ENCODE measurements at places on chromosomes 2 and 18.
A peak's percentile ranks its signal among the peaks of the same experiment; 100 is the strongest.

DNA sequence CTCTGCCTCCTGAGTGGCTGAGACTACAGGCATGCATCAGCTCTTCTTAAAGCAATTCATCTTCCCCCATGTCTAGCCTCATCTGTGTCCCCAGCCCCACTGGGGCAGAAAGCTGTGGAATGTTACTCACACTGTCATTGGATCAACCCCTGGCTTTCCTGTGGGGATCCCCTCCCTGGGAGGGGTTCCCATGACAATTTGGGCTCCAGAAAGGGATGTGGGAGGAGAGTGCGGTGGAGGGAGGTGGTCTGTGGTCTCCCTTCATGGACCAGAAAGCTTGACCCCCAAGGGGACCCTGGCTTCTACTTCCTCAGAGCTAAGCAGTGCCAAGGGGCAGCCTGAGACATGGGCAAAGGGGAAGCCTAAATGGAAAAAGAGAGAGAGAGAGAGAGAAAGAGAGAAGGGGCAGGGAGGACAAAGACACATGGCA, 1.3 kb downstream of the NGEF start:
- no peak for DNase-seq

DNA sequence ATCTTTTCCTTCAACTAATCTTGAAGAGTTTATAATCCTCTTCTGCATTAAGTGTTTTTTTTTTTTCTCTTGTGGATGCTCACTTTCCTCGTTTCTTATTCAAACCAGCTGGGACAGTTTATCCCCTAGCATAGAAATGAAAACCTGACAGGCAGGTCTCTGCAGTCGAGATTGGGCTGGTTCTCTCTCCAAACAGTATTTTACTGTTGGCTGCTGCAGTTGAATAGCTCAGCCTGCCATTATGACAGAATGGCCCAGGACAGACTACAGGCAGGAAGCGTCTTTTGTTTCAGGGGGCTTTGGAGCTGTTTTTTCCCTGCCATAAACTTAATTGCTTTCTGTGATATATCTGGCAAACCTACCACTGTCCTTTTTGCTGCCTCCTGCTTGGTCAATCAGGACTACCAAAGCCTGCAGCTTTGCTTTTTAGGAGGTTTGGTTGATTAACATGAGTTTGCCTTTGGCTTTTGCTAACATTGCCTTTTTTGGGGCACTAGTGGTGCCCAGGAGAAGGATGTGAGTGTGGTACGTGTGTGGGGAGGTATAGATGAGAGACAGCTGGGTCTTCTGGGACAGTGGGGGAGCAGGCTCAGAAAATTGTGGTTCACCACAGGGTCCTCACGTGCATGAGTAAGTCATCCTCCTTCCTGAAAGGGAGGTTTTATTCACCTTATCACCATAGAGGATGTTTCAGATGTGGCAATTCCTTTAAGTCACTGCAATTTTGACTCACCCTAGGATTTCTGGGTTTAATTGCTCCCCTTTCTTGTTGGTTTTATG, 128.7 kb downstream of the LYPD6B start:
- peak; percentile 22 for DNase-seq

DNA sequence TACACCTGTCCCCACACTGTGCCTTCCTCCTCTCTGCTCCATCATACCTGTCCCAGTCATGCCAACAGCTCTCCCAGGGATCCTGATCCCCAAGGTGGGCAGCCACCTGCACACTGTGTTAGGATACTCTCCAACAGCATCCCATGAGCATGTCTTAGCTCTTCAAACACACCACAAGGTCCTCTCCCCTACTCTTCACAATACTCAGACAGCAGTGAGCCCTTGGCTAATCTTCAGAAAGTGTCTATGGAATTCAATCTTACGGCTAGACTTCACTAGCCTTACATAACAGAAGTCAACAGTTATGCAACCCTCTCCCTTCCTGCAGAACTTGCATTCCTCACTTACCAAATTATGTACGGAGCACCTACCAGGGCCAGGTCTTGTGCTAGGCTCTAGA, 79.9 kb downstream of the MYO5B start:
- no peak for DNase-seq

DNA sequence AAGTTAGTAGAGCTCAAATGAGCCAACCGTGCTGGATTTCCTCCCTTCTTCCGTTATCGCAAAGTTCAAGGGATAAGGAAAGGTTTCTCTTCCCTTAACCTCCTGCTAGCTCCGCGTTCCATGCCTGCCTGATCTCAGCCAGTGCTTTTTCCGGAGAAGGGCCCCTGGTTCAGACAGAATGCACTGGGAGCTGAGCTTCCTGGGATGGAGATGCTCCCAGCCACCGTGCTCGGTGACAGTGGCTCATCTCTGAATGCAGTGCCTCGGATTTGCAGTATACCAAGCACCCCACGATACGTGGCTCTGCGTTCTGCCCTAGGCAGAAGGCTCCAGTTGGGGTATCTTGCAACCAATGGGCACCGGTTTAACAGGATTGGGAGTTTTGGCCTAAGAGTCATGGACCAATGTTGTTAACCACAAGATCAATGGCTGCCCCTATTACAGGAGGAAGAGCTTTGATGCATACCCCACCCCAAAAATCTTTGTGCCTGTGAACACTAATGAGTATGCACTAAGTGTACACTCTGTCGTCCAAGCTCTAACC, 876 bp downstream of the CNTNAP5 start:
- no peak for DNase-seq

GRCh38 chr2:27795868-27796277, 24.4 kb downstream of the MRPL33 start:
- no peak for DNase-seq

DNA sequence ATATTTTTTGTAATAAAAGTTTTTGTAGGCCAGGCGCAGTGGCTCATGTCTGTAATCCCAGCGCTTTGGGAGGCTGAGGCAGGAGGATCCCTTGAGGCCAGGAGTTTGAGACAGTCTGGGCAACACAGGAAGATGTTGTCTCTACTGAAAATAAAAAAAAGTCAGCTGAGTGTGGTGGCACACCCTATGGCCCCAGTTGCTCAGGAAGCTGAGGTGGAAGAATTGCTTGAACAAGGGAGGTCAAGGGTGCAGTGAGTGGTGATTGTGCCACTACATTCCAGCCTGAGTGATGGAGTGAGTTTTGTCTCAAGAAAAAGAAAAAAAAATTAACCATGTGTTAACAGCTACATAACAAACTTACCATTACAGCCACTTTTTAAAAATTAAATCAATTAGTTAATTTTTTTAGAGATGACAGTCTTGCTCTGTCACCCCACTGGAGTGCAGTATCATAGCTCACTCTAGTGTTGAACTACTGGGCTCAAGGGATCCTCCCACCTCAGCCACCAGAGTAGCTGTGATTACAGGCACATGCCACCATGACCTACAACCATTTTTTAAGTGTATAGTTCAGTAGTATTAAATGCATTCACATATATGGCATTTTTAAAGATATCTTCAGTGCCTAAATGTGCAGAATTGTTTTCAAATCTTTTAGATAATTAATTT, 67.2 kb upstream of the ACYP2 start:
- DNase-seq = peak; percentile 32

GRCh38 chr2:42819160-42819559, 26.8 kb upstream of the HAAO start:
- DNase-seq = no peak

DNA sequence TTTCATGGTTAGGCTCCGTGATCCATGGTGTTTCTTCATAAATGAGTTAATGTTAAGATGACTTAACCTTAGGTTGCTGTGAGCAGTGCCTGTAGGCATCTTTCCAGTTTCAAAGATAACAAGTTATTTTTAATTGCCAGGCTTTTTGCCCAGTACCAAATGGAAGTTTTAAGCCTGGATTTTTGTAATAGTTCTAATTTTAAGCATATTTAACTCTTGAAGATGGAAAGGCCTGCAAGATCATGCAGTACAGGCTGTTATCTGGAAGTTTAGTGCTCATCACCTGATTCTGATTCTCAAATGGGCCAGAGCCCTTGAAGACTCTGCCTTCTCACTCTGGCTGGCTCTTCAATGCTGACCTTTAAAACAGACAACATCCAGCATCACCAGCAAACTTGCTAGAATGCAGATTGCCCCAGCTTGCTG, 141.3 kb downstream of the NCK2 start:
- DNase-seq = no peak

DNA sequence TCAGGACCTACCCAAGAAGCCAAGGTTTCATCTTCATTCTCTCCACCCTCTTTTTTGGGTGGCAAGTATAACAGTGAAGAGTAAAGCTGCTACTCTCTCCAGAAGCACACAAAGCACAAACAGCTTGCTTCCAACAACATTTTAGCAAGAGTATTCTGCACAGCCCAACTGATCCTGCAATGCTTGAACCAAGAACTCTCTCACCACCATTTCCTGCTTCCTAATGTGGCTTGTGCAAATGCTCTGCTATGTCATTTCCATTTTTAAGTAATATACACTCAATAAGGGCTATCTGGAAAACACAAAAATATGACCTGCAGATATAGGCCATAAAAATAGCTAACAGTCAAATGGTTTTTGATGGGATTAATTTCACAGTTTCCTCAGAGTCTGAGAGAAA, 24.1 kb upstream of the IHH start:
- DNase-seq = no peak

- no peak for DNase-seq
Observed at GRCh38 chr18:6600667-6601167, 128.8 kb upstream of the ARHGAP28 start.

GRCh38 chr2:241047253-241048010, 49.0 kb downstream of the SNED1 start:
- DNase-seq = no peak

GRCh38 chr2:96962567-96963203, 23.7 kb downstream of the FAM178B start:
- DNase-seq = peak; percentile 86

GRCh38 chr2:140863713-140864112, 1267.1 kb downstream of the LRP1B start:
- no peak for DNase-seq

DNA sequence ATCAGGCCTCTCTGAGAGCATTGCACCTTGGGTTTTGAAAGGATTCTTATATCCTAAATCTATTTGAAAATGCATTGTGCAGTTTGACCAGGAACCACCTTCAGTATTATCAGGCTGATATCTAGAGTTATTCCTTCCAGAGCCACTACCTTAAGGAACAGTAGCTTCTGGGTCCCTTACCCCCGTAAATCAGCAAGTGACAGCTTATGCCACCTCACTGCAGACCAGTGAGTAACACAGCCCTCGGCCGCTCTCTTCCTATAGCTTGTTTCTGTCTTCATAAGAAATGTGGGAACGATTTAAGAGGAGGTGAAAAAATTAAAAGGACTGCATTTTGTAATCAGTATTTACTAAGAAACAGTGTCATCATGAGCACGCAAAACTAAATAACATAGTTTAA, 584.2 kb downstream of the GALR1 start:
- no peak for DNase-seq

DNA sequence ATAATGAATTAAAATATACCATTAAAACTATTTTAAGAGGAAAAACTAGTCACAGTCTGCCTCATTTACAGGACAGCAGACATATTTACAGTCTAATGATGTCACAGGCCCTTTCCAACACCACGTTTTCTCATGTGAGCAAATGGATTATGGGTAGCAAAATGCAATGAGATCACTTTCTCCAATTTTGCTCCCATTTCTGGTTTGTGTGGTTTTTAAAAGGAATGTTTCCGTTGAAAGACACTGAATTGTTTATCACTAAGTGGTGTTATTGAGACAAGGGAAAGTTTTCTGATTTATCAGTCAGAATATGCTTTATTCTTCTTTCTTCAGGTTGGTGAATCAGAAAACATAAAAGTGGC, 11.4 kb upstream of the NR4A2 start:
- DNase-seq = no peak

GRCh38 chr2:163697846-163698637, 37.8 kb downstream of the FIGN start:
- no peak for DNase-seq

- DNase-seq = no peak
Observed at GRCh38 chr2:58539973-58540372, 298.8 kb upstream of the FANCL start.

DNA sequence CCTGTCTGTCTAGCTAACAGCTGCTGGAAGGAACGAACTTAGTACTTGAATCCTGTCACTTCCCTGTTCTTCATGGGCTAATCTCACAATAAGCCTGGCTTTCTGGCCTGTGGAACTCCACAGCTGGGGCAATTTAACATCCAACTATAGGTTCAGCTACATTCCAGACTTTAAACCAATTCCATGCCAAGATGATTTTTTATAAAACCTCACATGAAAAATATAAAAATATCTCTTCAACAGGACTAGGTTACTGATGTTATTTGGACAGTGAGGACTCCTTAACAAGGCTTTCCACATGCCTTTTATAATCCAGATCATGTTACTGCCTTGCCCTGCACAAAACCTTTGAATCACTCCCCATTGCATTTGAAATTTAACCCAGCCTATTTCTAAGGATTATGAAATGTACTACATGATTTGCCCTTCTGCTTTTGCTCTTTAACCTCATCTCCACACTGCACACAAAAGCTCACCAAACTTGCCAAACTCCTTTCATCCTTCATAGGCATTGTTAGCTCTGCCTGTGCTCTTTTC, 863.2 kb upstream of the CHAC2 start:
- DNase-seq = no peak

DNA sequence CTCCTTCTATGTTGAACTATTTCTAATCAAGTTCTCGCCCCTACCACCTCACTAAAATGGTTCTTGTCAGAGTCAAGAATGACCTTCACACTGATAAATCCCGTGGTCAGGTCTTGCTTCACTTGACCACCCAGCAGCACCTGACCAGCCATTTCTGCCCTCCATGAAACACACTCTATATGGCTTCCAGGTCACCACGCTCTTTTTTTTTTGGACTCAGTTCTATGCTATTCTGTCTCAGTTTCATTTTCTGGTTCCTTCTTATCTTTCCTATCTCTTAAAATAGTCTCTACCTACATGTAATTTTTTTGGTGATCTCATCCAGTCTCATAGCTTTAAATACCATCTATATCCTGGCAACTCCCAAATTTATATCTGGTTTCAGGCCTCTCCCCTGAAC, 11.4 kb downstream of the EIF2AK3 start:
- DNase-seq = no peak

- no peak for DNase-seq
Observed at GRCh38 chr2:40531359-40531758, 79.5 kb upstream of the SLC8A1 start.

DNA sequence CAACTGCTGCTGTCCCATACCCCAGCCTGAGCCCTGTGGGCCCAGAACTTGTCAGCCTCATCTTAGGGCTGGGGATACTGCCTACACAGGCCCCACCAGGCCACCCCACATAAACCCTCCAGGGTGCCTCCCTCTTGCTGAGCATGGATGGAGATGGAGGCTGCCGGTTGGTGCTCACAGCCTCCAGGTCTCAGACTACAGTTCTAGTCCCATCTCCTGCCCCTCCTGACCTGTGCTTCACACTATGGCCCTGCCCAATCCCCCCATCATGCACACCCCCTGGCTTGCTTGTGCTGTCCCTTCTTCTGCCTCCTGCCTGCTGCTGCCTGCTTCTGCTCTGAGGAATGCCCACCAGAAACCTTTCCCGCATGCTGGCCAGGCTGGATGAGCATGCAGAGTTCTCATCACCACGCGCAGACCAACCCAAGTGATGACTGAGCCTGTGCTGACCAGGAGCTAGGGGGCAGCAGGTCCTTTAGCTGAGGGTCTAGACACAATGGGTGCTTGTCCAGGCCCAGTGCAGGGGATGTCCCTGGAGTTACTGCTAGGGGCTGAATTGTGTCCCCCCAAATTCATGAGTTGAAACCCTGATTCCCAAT, 138.4 kb upstream of the HS6ST1 start:
- DNase-seq = no peak

- no peak for DNase-seq
Observed at GRCh38 chr2:136395582-136395981, 277.6 kb upstream of the CXCR4 start.

GRCh38 chr18:12253027-12253426, 1.1 kb upstream of the CIDEA start:
- DNase-seq = no peak
